ENCODE measurements at places on chromosomes 1 and 21.

DNA sequence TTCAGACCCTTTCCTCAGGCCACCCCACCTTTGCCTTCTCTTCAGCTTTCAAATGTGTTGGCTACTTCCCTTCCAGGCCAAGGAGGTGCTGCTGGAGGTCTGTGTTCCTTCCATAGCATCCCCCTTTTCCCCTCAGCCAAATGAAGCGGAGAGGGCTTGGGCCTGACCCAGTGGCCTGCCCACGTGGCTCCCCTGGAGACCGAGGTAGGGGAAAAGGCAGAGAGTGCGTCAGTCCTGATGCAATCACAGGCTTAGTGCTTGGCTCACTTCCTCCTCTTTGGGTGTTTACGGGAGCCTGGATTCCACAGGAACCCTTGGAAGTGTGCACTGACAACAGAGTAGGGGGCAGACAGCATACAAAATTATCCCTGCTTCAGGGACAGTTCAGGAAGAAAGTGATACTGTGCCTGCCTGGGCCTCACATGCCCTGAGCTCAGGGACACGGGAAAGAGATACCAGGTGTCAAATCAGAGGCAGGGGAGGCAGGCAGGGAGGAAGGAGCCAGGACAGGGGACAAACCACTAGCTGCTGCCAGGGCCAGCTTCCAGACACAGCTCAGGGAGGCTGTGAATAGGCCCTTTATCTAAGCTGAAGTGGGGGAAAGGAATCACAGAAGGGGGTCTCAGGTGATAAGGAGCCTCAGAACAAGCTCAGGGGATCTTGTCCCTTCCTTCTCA is 16.6 kb upstream of the PTP4A2 start:
- peak; percentile 69 for DNase-seq

- DNase-seq, result no peak
These were observed 2.8 kb upstream of the SERINC2 start for GRCh38 chr1:31409946-31410858.

- peak; percentile 70 for DNase-seq
These were observed 9.0 kb downstream of the NSL1 start for GRCh38 chr1:212782422-212783154.

- DNase-seq, result no peak
These were observed 17.7 kb downstream of the PRXL2B start for GRCh38 chr1:2604156-2604843.

- DNase-seq, result peak; percentile 58
These were observed 116.7 kb upstream of the F3 start for GRCh38 chr1:94658221-94658620.

DNA sequence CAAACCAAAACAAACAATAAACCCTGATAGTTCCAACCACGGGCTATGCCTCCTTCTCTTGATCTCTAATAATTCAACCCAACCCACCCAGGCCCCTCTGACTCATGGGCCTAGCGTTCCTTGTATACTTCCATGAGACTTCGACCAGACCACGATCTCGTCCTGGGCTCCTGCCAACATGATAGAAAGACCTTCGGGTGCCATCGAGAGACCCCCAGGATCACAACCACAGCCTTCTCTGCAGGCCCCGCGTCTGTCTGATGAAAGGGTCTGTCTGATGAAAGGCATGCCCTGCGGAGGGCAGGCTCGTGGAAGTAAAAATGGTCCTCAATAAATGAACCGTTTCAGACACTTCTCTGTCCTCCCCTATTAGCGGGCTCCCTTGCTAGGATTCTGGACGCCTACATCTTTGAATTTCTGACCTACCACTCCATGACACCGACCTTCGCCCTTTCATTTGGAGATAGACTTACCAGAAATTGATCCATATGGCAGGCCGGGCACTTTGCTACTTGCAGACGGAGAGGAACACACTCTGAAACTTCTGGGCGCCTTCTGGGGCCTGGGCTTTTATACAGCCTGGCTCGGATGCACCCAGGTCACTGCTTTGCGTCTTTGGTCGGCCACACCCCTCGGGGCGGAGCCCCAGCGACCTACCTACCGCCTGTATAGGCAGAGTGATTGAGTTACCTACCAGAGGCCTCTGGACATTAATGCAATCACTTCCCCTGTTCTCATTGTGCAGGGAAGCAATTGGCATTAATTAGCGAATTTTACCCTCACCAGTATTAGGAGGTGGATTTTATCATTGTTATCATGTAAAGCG is 5.3 kb upstream of the KLF18 start:
- no peak for DNase-seq

DNA sequence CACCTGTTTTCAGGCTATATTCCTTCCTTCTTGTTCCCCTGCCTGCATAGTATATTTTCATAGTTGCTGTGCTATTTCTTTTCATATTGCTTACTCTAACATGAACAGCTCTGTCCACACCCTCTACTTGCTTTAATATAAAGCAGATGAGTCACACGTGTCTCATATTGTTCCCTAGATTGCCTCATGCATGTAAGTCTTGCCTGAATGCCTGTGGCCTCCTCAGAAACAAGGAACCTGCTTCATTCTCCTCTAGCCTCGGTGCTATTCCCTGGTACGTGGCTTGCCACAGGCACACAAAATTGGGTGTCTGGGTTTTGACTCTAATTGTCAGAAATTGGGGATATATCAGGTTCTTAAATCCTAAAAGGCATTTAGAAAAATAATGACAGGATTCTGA is 16.5 kb upstream of the PKP1 start:
- peak; percentile 82 for DNase-seq
